ENCODE measurements at places on chromosomes 7 and 10.

DNA sequence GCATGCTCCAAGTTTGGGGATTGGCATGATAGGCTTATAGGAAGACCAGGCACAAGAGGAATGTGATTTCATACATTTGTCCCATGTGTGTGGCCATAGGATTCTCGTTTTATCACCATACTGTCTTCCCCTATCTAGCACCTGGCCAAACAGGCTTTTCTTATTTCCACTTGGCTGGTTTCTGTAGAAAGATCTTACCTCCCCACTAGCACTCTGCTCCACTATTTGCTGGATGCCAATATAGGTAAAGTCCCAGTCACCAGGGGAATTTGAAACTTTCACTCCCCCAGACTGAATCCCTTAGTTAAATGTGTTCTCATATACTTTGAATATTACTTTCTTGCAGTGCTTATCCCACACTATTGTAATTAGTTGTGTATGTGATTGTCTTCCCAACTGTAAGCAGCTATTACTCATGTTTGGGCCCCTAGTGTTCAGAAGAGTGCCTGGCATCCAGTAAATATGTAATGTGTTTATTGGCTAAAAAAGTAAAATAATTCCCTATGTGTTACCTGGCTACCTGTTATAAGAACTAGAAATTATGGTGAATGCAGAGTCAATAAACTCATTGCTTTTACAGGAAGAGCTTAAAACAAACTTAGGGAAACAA is 109.0 kb downstream of the LRMDA start:
- no peak for DNase-seq

GRCh38 chr7:30178748-30179436 is 44.1 kb downstream of the MTURN start:
- DNase-seq = no peak

DNA sequence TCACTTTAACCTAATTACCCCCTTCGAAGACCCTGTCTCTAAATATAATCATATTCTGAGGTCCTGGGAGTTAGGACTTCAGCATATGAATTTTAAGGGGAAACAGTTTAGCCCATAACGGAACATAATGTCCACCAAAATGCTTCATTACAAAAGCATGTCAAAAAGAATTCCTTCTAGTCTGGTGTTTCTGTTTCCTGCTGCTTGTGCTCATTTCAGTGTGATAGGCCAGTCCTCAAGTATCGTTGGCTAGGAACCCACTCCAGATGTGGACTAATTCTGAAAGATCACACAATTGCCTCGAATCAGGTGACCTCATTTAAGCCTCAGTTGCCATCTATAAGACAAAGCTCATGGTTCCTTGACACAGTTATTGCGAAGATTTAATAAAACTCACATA is 29.6 kb downstream of the INPP5F start:
- no peak for DNase-seq

DNA sequence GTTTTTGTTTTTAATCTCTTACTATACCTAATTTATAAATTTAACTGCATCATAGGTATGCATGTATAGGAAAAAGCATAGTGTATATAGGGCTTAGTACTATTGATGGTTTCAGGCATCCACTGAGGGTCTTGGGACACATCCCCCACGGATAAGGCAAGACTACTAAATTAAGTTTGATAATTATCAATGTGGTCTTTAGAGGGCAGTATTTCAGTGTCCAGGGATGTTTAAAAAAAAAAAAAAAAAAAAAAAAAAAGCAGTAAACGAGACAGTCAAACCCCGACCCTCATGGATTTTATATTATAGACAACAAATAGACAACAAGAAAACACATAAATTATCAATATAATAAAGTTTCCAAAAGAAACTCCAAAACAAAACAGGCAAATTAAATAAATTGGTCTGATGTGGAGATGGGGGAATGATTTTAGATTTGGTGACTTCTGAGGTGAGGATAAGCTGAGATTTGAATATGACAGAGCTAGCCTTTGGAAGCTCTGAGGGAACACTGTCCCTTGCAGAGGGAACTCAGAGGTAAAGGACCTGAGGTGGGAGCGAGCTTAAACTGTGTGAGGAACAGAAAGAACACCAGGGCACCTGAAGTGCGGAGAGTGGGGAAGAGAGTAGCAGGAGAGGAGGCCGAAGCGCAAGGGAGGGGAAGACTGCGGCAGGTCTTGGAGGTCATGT is 14.8 kb downstream of the ACSM6 start:
- no peak for DNase-seq

- DNase-seq = peak; percentile 5
Measured at GRCh38 chr10:3460420-3461128, 288.0 kb upstream of the PITRM1 start.

GRCh38 chr10:118203461-118203860 is 138.7 kb downstream of the FAM204A start:
- no peak for DNase-seq

DNA sequence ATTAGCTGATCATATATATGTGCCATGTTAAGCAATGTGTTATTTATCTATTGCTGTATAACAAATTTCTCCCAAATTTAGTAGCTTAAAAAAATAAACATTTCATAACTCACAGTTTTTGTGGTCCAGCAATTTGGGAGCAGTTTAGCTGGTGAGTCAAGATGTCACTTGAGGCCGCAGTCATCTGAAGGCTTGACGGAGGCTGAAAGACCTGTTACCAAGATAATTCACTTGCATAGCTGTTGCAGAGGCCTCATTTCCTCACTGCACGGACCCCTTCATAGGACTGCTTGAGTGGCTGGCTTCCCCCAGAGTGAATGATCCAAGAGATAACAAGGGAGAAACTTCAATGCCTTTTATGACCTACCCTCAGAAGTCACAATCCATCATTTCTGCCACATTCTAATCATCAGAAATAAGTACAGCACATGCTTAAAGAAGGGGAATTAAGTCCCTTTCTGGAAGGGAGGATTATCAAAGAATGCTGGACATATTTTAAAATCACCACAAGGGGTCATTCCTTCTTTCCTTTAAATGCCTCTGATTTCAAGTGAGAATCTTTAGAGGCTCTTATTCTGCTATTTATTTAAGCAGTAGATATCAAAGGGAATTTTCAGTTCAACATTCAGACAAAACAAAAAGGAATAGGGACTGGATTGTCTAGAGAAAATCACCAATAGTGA is 10.5 kb upstream of the SRPK2 start:
- DNase-seq = no peak

- no peak for DNase-seq
Measured at GRCh38 chr7:151592868-151593486, 73.3 kb upstream of the RHEB start.

- DNase-seq = no peak
Measured at GRCh38 chr7:93923296-93923695, 1.8 kb downstream of the GNG11 start.

- no peak for DNase-seq
Measured at GRCh38 chr7:129222064-129222463, 2.8 kb upstream of the AHCYL2 start.

DNA sequence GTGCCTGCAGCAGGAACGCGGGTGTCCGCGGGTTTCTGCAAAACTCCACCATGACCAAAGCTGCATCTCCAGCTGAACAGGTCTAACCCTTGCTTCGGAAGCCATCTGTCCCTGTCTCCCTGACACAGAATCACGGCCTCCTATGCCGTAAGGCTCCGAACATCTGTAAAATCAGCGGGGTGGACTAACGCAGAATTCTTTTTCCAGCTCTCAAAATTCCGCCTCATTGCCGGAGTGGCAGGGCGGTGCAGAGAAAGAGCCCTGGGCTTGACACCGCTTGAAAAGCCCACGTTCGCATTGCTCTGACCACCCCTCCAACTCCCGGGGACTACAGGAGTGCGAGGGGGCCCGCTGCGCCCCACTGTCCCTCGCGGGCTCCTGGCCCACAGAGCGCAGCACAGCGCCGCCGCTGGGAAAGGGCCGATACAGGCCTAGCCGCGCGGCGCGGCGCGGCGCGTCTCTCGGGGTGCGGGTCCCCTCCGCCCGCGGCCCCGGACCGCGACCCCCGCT is 409 bp downstream of the DNMBP start:
- DNase-seq = no peak

GRCh38 chr7:93475811-93476210 is 98.7 kb downstream of the CALCR start:
- no peak for DNase-seq

GRCh38 chr7:4003503-4003902 is 678.6 kb upstream of the FOXK1 start:
- no peak for DNase-seq

GRCh38 chr10:105950410-105950809 is 1214.1 kb downstream of the SORCS1 start:
- DNase-seq = no peak

GRCh38 chr10:37682617-37683016 is 174.8 kb downstream of the ZNF248 start:
- no peak for DNase-seq
